ENCODE measurements at places on chromosomes 2 and 18.

- no peak for DNase-seq
Measured at GRCh38 chr18:13584825-13585224, 141.5 kb downstream of the FAM210A start.

DNA sequence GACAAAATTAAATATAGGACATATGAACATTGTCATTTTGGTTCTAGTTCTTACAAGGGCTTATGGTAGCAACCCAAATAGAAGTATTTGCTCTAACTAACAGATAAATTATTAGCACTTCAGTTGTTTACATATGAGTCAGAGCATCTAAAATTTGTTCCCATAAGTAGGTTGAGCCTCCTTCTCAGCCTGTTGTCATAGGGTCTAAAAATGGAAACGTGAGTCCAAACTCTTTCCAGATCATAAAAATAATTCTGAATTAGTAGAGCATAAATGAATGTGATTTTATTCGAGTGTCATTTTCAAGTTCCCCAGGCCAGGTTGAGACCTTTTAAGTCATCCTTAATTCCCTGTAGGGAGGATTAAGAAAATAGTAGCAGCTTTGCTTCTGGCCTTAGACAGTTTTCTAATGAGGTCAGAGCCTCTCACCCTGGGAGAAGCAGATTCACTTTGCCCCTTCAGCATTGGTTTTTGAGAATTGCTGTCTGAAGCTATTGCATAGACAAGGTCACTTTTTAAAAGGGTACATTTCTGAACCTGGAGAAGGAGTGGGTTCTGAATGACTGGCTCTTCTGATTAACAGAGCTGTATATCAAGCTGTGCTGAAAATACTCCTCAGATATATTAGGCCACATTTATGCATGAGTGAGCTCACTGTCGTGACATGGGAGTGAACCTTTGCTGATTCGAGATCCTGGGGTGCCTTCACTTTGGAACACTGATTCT, 164.3 kb downstream of the NEDD4L start:
- no peak for DNase-seq

GRCh38 chr2:15595342-15595905, 3.8 kb downstream of the DDX1 start:
- no peak for DNase-seq

DNA sequence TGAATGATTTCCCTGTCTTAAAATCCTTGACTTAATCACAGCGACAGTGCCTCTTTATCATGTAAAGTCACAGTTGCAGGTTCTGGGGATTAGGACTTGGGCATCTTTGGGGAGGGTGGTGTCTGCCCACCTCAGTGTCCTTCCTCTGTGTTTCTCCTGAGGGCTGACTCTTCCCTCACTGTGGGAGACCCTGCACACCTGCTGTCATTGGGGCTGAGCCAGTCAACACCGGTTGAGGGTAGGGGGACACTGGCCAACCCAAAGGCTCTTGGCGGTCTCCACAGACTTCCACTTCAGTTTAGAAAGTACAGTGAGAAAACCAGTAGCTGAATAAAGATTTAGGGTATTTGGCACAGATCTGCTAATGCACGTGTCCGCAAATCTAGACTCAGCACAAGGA, 36.9 kb downstream of the AGAP1 start:
- no peak for DNase-seq
